Stimulated activated CD4-positive, alpha-beta T cell treated with anti-CD3 and anti-CD28 coated beads, Interleukin-1b, Interleukin-23, amount 100 ng/mL, for 24 hours (primary cell): ENCODE measurements at places on chromosomes 16 and 17.
A peak's percentile ranks its signal among the peaks of the same experiment; 100 is the strongest.

GRCh38 chr16:73323880-73324279 is 276.0 kb upstream of the ZFHX3 start:
- no peak for DNase-seq

DNA sequence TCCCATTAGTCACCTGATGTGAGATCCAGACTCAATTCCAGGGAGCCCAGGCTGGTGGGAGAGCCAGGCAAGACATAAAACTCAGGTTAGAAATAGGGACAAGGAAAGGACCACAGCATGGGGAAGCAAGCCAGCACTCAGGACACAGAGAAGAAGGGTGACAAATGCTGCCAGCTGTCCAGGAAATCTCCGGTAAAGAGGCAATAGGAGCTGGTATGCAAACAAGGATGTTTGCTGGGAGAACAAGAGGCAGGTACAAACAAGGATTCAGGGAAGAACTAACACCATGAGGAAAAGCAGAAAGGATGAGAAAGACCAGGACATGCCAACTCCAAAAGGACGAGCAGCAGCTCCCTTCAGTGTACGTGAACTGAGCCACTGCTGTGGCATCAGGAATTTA is 10.2 kb upstream of the TXNDC11 start:
- DNase-seq = no peak

GRCh38 chr16:6035161-6035560 is 937.6 kb upstream of the EEF2KMT start:
- DNase-seq = no peak

GRCh38 chr16:88672776-88673175 is 9.9 kb upstream of the MVD start:
- DNase-seq = no peak

- no peak for DNase-seq
Observed at GRCh38 chr16:55333684-55334083, 9.7 kb downstream of the IRX6 start.

- DNase-seq = no peak
Observed at GRCh38 chr16:14164916-14165662, 94.0 kb downstream of the MRTFB start.

DNA sequence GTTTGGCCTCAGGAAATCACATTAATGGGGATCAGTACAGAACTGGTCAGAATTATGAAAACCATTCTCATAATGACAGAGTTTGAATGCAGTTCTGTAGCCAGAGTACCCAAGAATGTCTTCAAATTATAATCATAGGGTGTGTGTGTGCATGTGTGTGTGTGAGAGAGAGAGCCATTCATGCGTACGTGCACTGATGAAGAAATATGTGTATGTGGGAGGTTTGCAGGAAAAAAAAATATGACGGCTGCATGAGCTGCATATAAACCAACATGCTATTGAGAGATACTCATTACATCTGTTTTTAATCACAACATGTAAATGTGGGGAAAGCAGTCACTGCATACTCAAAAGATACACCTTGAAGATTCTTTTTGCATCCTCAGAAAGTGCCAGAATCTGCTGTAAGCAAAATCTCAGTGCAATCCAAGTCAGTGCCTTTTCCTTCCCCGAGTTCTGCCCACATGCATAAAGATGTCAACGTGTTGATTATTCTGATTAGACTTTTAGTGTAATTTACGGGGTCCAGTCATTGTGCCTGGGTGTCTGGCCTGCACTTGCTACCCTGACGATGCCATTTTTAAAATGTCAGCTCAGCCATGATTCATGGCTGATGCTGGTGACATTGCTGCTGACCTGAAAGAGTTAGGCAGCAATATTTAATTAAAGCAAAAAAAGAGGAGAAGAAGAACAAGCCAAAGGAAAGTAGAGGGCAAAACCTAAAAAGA is 378.7 kb upstream of the ZFHX3 start:
- no peak for DNase-seq

DNA sequence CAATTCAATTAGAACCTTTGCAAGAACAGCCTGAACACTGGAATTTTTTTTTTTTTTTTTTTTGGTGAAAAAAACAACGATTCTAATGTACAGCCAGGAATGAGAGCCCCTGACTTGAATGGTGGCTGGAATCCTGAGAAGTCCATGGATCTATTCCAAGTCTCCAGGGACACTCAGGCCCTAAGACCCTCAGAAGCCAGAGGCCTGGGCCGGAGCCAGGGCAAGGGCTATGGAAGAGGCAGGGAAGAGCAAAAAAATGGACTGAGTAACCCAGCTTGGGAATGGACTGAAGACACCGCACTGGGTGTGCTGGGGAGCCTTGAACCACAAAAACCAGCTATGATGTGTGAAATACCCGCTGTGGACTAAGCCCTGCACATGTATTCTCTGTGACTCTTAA is 60.3 kb upstream of the LHX1 start:
- no peak for DNase-seq

DNA sequence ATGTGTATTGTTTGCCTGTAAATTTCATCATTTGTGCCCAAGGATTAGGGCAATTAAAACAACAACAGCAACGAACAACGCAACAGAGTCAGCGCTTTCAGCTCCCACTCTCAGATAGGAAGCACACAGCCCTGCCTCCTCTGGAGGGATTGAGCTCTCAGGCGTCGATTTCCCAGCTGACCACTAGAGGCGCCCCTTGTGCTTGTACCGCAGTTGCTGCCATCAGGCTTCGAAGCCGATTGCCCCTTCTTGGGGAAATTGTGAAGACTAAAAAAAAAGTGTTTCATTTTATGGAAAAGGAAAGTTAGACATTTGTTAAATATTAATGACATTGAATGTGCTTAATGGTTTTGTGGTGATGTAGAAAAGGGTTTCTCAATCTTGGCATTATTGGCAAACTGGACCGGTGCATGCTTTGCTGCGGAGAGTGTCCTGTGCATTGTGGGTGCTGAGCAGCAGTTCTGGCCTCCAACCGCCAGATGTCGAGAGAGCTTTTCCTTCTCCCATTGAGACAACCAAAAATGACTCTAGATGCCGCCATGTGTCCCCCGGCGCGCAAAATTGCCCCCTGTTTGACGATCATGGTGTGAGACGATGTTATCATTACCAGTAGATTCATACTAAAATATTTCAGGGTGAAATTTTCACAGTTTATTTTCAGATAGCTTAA is 650.4 kb upstream of the RBFOX1 start:
- no peak for DNase-seq

DNA sequence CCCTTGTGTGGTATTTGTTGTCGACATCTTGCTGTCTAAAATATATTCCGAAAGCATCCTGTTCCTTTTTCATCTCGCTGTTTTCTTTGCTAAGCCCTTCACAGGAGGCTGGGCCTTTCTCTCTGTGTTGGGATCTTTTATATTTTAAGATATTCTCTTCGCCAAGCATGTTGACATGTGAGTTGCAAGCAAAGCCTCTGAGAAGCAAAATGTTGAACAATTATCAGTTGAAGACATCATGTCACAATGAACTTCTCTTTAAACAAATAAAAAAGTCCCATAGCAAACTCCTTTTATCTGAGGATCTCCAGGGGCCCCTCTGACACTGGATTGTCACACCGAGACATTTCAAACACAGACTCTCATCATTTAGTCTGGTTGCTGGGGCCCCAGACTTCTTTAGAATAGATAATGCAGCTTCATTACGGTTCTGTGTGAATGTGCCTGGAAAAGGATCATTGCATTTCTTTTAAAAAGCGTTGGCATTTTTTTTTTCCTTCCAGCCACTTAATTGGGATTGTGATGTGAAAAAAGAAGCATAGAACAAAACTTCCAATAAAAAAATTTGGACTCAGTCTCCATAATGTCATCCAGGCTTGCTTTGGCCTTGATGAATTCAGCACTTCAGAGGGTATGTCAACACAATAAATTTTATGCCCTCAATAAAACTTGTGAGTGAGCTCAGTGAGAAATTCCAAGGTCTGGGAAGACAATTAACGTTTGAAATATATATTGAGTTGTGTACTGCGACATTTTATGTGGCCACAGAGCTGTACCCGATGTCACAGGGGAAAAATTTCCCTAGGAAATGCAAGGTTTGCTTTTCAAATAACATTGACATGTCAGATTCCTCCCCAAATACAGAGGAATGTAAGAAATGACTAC is 496.8 kb downstream of the XYLT1 start:
- no peak for DNase-seq

GRCh38 chr16:88813269-88814143 is 1.8 kb upstream of the APRT start:
- DNase-seq = no peak

DNA sequence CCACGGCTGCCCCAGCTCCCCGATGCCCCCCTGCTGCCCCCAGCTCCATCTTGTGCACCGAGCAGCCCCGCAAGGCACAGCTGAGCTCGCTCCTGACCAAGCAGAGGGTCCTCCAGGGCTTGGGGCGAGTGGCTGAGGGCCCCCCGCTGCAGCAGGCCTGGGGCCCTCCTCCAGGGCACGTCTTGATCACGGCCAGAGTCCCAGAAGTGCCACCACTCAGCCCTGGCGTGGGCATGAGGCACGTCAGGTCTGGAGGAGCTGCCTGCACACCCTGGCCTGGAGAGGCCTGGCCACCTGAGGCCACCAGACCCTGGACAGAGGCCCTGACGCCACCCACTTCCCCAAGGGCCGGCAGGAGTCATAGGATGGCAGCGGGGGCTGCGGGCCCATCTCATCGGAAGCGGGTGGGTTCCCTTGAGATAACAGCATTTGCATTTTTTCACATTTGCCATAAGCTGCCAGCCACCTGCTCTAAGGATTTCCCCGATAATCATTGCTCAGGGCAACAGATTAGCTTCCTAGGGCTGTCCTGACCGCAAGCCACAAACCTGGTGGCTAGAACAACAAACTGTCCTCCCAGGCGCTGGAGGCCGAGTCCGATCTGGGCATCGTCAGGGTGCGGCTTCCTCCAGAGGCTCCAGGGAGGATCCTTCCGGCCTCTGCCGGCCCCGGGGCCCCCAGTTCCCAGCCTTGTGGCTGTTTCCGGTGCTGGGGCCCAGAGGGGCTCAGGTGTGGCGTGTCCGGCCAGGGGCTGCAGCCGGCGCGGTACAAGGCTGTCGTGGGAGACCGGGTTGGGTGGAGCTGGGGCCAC is 23.9 kb upstream of the C1QTNF8 start:
- DNase-seq = no peak

GRCh38 chr16:72014675-72015074 is 6.1 kb downstream of the DHODH start:
- no peak for DNase-seq

DNA sequence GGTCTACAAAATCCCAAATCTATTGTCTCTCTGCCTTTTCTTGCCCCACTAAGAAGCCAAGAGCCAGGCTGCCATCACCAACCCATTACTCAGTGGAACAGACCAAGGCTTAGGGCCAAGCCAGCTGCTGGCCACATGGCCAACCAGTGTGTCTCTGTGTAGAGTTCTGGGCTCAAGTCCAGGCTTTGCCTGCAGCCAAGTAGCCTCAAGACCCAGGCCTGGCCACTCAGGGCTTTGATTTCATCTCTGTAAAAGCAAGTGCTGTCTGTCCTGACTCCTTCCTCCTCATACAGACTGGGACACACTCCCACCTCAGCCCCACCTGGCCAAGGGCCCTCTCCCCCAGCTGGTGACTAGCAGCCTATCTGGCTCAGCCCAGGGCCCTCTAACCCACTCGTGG is 14.6 kb downstream of the SREBF1 start:
- no peak for DNase-seq

- no peak for DNase-seq
Observed at GRCh38 chr17:46976626-46977270, 2.3 kb downstream of the RPRML start.

DNA sequence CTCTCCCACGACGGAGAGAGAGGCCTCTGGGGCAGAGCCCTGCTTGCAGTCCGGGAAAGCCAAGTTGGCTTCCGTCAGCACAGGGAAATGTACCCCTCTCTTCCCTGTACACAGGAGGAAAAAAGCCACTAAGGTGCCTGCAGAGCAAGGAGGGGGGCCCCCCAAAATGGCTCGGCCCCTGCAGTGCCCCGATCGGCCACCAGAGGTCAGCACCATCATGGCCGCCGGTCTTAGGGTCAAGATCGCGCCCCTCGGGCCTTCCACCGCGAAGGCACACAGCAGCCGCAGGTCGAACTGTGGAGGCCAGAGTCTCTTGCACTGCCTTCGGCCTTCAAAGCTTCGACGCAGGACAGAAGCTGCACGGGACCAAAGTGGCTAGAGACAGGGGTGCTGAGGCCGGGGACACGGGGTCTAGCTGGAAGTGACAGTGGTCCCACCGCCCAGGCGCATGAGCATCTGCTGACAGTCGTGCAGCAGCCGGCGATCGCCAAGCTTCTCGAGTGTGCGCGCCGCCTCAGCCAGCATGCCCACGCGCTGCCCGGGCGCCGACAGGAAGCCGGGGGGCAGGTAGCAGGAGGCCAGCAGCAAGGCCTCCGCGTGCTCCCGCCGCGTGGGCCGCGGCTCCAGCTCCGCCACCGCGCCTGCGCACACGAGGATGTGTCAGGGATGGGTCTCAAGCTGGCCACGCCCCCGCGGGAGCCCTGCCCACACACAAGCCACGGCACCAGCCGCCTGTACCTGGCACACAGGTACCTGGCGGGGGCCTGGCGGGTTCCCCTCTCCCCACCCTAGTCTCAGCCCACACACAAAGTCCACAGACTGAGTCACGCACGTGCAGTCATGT is 24.4 kb downstream of the SREBF1 start:
- peak; percentile 50 for DNase-seq

DNA sequence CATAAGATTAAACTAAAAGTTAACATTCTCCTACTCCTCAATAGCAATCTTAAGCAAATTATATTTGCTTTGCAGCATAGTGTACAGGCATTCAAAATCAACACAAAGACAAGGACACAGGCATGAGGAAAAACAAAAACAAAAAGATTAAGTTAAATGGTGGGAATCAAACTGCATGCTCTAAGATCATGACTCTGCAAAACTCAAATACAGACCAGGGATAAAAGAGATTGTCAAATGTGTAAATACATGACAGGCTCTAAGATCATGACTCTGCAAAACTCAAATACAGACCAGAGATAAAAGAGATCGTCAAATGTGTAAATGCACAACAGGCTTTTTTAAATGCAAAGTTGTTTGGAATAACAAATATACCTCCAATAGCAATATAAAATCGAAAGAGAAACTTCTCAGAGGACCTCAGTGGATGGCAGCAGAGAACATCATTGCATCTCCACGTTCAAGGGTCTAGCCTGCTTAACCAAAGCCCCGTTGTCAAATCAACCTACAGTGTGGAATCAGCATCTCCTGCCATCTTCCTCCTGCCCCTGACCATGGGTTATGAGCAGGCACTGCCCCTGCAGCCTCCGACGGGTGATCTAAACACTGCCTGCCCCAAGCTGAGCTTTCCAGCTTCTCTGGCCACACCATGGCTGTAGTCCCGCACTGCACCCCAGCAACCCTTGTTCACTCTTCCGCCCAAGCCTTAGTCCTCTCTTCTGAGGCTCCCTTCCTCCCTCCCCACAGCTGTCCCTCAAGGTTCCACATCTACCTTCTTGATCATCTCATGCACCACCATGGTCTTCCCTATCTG is 446.1 kb downstream of the SOX9 start:
- DNase-seq = no peak

GRCh38 chr17:61345825-61346666 is 53.6 kb upstream of the TBX2 start:
- DNase-seq = no peak

GRCh38 chr16:70689035-70689969 is 3.4 kb upstream of the MTSS2 start:
- no peak for DNase-seq

GRCh38 chr17:7063518-7064094 is 16.4 kb downstream of the CLEC10A start:
- DNase-seq = no peak

GRCh38 chr17:55342800-55343585 is 78.2 kb downstream of the HLF start:
- no peak for DNase-seq
